ENCODE measurements at places on chromosomes 4 and X.

DNA sequence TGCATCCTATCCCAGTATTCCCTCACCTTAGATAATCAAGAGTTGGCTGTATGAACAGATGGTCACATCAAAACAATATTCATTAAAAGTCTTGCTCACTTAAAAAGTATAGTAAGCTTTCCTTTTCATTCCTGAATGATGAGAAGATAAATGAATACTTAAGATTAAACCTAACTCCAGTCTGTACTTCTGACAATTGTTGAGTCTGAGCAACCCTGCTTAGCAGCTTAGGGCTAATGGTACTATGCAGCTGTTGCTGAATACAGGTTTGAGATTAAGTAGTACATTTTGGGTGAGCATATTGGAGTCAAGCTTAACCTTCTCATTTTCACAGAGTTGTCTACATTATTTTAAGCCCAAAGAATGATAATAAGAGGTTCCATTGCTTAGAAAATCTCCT lies 121.7 kb upstream of the ETNPPL start:
- no peak for DNase-seq

DNA sequence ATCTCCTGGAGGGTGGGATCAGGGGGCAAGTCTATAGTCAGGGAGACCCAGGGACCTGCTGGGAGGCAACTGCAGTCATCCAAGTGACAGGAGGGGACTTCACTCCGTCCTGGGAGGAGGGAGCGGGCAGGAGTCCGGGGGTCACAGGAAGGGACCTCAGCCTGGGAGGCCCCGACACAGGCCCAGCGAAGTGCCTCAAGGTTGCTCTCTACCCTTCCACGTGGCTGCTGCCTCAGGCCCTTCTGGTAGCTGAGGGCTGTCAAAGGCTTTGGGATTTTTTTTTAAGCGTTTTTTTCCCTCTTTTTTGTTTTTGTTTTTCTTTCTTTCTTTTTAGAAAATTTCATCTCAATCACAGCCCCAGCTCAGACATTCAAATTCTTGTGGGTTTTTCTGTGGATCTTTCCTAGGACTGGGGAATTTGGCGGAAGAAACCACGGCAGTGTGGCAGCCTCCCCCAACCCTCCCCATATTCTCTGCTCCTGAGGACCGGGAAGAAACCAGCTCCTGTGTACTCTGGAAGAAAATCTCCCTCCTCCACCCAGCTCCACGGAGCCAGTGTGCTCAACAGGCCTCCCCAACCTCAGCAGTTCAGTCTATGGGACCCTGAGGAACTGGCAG lies 1.4 kb upstream of the HAUS7 start:
- no peak for DNase-seq

GRCh38 chrX:8849458-8849857 lies 48.3 kb upstream of the FAM9A start:
- DNase-seq = no peak

GRCh38 chrX:2696698-2697215 lies 5.7 kb downstream of the CD99 start:
- DNase-seq = no peak

GRCh38 chrX:95629737-95630136 lies 1054.9 kb upstream of the DIAPH2 start:
- no peak for DNase-seq

- no peak for DNase-seq
Measured at GRCh38 chrX:1477801-1478458, 25.2 kb upstream of the ASMTL start.

GRCh38 chrX:63470506-63470905 lies 119.4 kb upstream of the SPIN4 start:
- DNase-seq = no peak

DNA sequence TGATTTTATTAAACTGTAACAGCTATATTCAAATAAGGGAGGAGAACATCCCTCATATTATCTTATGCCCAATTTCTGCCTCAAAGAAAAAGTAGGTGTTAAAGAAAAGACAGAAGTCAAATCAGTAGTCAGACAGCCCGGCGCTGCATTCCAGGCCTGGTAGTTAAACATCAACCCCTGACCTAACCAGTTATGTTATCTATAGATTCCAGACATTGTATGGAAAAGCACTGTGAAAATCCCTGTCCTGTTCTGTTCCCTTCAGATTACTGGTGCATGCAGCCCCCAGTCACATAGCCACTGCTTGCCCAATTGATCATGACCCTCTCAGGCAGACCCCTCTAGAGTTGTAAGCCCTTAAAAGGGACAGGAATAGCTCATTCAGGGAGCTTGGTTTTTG lies 269.9 kb upstream of the GALNT7 start:
- DNase-seq = no peak

- peak; percentile 64 for DNase-seq
Measured at GRCh38 chrX:40107291-40108161, 9.8 kb upstream of the BCOR start.

- no peak for DNase-seq
Measured at GRCh38 chr4:183610033-183610432, 49.0 kb downstream of the RWDD4 start.

DNA sequence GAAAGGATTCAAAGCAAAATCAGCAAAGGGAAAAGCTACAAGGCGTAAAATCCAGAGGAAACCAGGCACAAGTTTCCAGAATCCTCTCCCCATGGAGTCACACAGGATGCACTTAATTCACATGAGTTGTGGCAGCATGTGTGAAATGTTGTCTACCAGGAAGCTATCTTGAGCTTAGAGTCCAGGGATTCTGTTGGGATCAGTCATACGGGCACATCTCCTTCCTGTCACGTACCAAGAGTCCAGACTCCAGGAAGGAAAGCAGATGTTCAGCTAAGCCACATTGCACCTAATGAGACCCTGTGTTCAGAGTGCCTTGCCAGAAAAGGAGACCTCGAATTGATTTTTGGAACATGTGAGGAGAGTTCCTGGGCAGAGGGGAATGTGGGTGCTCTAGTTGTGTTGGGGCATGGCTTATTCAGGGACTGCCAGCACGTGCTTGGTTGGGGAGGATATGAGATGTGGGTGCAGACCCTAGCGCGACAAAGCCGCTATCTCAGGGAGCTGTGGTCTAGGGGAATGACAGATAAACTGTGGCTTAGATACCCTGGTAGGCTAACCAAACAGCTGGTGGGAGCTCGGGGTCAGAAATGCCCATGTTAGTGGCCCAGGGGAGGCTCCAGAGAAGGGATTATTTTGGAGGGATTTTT lies 70.0 kb downstream of the EVC start:
- DNase-seq = peak; percentile 12

- no peak for DNase-seq
Measured at GRCh38 chrX:52216541-52216940, 31.9 kb downstream of the MAGED4 start.

DNA sequence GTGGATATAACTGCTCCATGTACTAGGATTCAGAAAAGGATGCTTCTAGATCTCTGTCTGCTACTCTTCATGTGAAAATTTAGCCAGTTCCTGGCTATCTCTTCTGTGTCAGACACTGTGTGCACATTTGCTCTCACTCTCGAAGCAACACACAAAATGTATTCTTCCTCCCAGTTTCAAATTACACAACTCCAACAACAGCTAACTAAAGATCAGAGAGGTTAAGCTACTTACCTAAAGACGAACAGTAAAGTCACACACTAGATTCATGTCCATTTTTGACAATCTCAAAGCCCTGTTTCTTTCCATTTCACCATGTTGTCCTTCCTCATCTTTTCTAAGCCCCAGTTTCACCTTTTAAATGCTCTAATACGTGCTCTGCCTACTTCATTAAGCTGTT lies 2.2 kb downstream of the CLNK start:
- no peak for DNase-seq

GRCh38 chrX:4197971-4198370 lies 484.5 kb upstream of the PRKX start:
- DNase-seq = no peak

DNA sequence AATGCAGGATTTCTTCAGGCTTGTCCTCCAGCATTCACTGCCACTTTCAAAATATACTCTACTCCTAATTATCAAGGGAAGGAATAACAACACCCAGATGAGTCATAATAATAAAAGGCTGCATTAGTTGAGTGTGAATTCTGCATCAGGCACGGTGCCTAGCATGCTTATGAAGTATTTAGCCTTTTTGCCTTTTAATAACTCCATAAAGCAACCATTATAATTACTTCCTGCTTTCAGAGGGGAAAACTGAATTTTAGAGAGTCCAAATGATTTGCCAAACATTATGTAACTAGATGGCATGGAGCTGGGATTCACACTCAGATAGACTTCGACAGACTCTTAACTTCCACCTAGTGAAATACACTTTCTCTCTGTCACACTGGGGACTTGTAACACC lies 2365.5 kb downstream of the PCDH7 start:
- DNase-seq = no peak

GRCh38 chr4:105520819-105521790 lies 31.3 kb upstream of the ARHGEF38 start:
- DNase-seq = no peak

DNA sequence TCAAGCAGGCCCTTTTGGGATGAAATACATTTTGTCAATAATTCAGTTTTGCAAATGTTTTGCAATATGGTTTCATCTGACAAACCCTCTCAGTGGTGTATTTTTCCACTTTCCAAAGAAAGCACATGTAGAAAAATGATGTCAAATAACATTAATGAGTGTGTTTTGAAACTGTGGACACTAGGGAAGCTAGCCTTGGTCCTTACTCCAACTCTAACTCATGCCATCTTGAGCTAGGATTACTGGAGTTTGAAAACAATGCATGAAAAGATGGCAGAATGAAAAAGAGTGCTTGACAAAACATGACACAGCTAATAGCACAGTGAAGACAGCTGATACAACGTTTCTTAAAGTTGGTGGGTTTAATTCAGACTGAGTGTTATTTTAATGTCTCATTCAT lies 41.4 kb downstream of the HAND2 start:
- no peak for DNase-seq

DNA sequence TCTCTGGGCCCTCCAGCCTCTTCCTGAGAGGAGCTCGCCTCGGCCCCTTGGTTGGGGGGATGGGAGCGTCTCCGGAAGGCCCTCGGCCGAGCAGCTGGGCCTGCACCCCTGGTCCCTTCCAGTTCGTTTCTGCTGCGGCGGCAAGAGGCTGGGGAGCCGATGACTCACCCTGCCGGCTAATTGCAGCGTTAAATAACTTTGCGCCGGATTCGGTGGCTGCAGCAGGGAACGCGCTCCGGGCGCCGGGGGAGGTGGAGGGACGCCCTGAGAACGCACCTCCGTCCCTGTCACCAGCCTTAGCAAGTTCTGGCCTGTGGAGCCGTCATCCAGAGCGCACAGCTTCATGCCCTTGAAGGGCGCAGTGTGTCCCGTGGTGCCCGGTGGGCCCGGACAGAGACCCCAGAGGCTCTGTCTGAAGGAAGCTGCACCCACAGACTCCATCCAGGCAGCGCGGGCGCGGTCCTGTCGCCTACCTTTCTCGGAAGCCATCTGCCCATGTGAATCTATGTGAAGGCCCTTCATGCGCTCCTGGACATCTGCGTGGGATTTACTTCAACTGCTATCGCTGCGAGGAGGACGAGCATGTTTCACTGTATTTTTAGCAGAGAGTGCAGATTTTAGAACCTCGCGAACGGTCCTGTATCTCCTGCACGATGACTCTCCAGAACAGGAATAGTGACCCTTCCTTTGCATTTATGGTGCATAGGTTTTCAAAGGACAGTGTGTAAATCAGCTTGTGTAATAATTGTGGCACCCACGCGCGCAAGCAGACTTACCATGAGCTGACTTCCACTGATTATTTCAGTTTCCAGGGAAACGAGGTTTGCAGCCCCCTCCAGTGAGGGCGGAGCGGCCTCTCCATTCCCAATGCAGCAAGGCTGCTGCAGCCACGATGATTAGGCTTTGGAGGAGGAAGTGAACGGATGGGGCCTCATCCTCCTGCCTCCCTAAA lies 1.7 kb upstream of the TMEM271 start:
- DNase-seq = no peak

DNA sequence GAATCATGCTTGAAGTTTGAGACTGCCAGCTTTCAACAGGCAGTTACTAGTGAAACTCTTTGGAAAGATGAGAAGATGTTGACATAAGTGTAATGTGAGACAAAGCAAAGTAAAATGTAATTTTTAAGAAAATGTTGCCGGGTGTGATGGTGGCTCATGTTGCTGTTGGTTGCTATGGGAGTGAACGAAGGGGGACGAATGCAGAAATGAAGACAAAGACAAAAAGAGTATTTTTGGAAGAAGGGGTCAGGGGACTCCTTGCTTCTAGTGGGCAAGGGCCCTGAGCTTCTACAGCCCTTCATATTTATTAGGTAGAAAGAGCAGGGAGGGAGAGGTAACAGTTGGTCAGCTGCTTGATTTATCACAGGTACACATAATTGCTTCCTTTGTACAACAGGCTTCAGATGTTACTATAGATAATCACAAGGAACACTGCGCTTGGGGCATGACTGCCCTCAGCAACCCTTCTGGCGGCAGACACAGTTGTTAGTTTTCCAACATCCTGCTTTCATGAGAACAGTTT lies 11.9 kb upstream of the UGDH start:
- DNase-seq = no peak

- DNase-seq = no peak
Measured at GRCh38 chr4:81960961-81961360, 412.8 kb downstream of the HNRNPD start.

DNA sequence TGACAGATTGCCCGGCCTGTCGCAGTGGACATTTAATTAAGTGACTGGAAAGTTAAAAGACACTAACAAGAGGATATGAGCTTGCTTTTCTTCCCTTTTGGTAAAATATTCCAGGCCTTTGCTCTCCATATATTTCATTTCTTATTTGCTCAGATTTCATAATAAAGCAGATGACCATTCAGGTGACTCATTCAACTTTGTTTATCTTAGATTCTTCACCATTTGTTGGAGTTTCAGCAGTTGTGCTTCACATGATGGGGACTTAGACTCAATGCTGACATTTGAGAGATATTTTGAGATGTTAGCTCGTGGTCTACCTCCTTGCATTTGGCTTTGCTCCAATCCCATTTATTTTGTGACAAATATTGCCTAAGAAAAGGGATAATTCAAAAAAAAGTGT lies 312.2 kb downstream of the ARHGAP24 start:
- DNase-seq = no peak

GRCh38 chr4:23899565-23899964 lies 9.7 kb upstream of the PPARGC1A start:
- no peak for DNase-seq

- DNase-seq = no peak
Measured at GRCh38 chr4:180060159-180060889, 2182.9 kb upstream of the TENM3 start.

- no peak for DNase-seq
Measured at GRCh38 chrX:1658071-1658491, 43.2 kb downstream of the ASMT start.

- no peak for DNase-seq
Measured at GRCh38 chr4:121824950-121825349, 1.3 kb upstream of the CCNA2 start.

DNA sequence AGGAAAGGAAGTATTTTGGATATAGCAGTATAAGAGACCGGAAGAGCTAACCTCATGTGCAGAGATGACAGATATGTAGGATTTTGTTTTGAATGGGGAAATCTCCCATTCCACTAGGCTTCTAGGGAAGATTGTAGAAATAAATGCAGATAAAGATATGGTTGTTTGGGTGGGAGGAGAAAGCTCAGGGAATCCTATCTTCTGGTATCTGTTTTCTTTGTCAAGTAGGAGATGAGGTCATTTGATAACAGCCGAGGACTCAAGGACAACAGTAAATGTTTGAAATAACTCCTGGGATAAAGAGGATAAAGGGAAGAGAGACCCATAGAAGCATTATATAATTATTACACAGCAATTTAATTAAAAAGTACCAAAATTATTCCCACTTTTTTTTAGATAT lies 24.7 kb upstream of the ZMAT1 start:
- DNase-seq = no peak

GRCh38 chrX:108735091-108735678 lies 1.2 kb downstream of the IRS4 start:
- DNase-seq = no peak

GRCh38 chr4:90030953-90031352 lies 96.2 kb upstream of the CCSER1 start:
- no peak for DNase-seq

Data from left forelimb (tissue), 1 donor.